Stromal cell of bone marrow (primary cell): ENCODE measurements at places on chromosomes 4 and X.

DNA sequence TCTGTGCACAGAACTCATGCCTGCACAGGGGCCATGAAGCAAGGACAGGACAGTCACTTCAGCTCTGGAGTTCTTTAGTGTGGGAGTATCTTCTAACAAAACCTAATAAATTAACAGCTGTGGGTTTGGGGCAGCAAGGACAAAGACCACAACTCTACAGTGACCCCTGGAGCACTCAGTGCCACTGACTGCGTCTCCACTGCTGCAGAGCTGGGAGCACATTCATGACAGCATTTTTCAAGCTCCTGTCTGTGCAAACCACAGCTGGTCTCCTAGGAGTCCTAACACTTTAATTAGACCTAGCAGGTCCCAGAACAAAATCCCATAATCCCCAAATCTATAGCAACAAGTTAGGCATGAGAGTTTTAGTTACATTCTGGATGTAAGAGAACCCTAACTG is 76.5 kb downstream of the RTL9 start:
- DNase-seq: no peak

DNA sequence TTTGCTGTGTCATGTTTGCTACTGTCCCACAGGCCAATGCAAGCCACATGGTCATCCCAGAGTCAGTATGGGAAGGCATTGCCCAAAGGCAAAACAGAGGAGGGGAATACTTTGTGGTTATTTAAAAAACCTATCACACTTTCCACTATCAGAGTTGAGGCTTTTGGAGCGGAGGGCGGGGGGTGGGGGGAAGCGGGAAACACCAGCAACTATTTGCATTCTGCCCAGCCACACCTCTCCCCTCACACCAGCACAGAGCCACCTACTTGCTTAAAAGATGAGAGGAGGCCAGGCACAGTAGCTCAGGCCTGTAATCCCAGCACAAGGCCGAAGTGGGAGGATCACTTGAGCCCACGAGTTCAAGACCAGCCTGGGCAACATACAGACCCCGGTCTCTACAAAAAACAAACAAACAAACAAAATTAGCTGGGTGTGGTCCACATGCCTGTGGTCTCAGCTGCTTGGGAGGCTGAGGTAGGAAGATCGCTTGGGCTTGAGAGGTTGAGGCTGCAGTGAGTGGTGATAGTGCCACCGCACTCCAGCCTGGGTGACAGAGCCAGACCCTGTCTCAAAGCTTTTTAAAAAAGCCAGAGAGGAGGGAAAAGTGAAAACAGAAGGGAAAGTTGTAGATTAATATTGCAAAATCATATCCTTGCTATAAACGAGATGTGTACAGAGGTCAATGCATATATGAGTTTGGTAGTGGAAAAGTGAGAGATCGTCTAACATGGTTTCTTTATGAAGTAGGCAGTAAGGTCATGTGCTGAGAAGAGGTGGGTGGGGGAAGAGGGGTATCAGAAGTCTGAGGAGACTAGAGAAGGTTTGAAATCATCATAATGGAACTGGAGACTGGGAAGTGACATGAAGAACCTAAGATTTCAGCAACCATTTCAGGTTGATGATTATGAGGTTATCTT is 1.9 kb upstream of the CHST7 start:
- no peak for DNase-seq

DNA sequence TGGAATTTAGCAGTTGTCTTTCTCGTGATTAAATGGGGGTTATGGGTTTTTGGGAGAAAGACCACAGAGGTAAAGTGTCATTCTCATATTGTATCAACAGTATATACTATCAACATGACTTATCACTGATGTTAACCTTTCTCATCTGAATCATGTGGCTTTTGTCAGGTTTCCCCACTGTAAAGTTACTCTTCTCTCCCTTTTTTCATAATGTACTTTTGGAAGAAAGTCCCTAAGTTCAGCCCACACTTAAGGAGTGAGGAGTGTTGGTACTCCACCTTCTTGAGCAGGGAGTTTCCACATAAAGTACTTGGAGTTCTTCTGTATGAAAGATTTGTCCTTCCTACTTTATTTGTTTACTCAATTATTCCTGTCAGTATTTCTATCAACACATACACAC is 169.9 kb downstream of the ZNF330 start:
- DNase-seq: no peak

DNA sequence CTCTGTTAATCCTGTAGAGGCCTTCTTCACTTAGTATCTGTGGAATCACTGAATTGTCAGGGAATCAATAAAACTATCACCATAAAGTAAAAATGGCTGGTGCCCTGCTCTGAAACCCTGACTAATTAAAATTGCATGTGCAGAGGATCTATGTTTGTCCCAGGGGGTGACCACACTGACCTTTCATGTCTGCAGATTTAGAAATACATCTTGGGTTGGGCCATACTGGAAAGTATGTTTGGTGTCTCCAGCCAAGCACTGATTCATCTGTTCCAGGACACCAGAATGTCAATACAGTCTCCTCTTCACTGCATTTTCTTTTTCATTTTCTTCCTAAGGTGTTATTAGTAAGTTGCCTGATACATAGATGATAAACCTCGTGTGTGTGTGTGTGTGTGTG is 490.9 kb upstream of the INTU start:
- DNase-seq: peak; percentile 77

- DNase-seq: no peak
Observed at GRCh38 chr4:42843694-42844093, 48.8 kb upstream of the GRXCR1 start.

DNA sequence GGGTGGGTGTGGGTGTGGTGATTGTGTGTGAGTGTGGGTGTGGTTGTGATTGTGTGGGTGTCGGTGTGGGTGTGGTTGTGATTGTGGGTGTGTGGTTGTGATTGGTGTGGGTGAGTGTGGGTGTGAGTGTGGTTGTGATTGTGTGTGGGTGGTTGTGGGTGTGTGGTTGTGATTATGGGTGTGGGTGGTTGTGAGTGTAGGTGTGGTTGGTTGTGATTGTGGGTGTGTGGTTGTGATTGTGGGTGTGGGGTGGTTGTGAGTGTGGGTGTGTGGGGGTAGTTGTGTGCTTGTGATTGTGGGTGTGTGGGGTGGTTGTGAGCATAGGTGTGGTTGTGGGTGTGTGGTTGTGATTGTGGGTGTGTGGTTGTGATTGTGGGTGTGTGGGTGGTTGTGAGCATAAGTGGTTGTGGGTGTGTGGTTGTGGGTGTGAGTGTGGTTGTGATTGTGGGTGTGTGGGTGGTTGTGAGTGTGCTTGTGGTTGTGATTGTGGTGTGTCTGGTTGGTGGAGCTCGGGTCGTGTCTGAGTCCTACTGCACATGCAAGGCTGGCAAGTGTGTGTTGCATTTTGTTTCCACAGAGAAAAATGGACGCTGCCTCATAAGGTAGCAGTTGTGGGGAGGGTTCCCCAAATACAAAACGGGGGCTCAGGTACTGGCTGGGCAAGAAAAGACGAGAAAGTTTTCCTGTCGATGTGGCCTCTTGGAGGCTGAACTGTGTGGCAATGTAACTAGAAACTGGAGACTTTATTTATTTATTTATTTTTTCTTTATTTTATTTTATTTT is 116.7 kb downstream of the UBE2K start:
- DNase-seq: no peak

DNA sequence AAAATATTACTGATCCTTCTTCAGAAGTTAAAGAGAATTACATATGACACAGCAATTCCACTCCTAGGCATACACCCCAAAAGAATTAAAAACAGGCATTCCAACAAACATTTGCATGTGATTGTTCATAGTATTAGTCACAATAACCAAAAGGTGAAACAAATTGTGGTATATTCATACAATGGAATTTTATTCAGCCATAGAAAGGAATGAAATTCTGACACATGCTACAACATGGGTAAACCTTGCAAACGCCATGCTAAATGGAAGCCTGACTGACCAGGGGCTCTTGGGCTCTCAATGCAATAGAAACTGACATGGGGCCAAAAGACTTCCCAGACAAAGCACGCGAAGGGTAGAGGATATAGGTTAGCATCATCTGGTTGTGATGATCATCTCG is 62.1 kb upstream of the S100G start:
- DNase-seq: no peak

GRCh38 chrX:14851526-14851925 is 21.3 kb downstream of the FANCB start:
- DNase-seq: no peak

GRCh38 chr4:141039156-141039555 is 94.1 kb downstream of the RNF150 start:
- DNase-seq: no peak

DNA sequence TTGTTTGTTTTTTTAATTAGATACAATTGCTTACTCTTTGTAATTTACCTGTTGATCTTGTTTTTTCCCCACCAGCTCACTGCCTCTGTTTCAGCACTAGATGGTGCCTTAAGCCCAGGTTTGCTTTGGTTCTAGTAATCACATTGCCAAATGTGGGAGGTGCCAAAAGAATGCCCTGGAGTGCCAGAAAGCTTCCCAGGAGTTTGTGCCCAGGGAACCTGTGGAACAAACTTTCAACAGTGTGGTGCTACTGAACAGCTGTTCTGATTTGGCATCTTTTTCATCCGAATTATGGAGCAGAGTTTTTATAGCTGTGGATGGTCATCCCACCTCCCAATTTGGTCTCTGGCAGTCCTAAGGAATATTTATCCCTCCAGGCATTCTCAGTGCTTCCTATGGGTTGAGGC is 1000.7 kb downstream of the STIM2 start:
- DNase-seq: no peak

GRCh38 chr4:151322570-151322969 is 2.8 kb downstream of the SH3D19 start:
- no peak for DNase-seq

DNA sequence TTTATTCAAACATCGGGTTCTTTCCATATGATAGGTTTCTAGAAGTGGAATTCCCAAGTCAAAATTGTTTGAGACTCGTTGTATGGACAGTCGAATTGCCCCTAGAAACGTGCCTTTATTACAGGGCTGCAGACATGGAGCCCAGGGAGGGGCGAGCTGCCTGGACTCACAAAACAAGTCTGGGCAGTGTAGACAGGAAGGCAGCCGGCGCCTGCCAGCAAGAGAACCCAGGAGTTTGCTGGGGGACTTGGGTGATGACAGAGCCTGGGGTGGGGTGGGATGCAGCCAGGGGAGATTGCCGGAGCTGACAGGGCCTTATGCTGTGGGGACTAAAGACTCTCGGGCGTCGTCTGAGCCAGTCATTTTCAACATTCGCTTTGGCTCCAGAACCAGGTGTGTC is 107.4 kb upstream of the MSX1 start:
- no peak for DNase-seq

GRCh38 chr4:66704243-66704642 is 841.1 kb downstream of the CENPC start:
- DNase-seq: no peak

DNA sequence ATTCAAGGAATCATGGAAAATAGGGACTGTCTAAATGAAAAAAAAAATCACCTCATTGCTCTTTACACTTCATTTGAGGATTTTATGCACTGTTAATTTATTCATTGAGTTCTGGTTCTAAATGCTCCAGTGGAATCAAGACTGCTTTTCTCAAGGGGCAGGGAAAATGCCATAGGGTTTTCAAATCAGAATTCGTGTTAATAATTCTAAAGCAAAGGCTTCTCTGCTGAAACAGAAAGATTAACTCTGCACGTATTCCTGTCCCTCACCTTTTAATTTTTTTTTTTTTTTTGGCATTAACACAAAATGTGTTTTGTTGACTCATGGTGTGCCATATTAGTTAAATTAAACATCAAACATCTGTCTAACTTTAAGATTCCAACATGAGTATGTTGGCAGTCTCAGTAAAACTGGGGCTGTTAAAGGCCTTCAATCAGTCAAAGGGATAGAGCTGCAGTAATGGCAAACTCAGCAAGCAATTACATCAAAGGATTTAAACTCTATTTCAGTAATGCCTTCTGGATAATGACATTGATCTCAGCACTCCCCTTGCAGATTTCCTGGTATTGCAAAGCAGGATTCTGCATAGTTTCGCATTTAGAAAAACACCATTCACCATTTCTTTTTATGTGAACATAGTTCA is 878.1 kb downstream of the RAPGEF2 start:
- no peak for DNase-seq

DNA sequence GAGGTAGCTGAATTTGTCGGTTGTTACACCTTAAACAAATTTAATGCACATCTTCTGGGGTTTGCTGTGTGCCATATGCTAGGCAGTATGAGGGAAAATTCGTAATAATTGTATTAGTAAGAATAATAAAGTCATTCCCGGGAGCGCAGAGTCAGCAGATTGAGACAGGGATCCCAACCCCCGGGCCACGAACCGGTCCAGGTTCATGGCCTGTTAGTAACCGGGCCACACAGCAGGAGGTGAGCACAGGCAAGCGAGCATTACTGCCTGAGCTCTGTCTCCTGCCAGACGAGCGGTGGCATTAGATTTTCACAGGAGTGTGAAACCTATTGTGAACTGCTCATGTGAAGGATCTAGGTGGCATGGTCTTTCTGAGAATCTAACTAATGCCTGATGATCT is 114.9 kb downstream of the PCDH7 start:
- DNase-seq: no peak
